Hair follicle dermal papilla cell (primary cell): ENCODE measurements at places on chromosomes 5 and 9. TPM values are rescaled to one million over a fixed set of nuclear protein-coding genes. Genes with fewer than 3 reads are reported as not detected.

CEL gene
- under 0.01 TPM in 1 of 2 replicates, not detected in the other for total RNA-seq

SNCAIP gene
- total RNA-seq = 0.61 and 0.65 TPM in 2 replicates

NR5A1 gene
- total RNA-seq = not detected in 2 replicates

FIBCD1 gene
- 1.3 and 5.6 TPM in 2 replicates for total RNA-seq

FGFR4 gene
- 0.81 and 1.3 TPM in 2 replicates for total RNA-seq

CDC20B gene
- under 0.01 TPM in 1 of 2 replicates, not detected in the other for total RNA-seq

IFNA21 gene
- not detected in 2 replicates for total RNA-seq

ZFP2 gene
- total RNA-seq = 1.3 TPM in 2 replicates

CCL27 gene
- not detected in 2 replicates for total RNA-seq

ADCY2 gene
- total RNA-seq = under 0.01 and 0.65 TPM in 2 replicates

HARS2 gene
- total RNA-seq = 22.2 and 23.5 TPM in 2 replicates

TSSK1B gene
- total RNA-seq = 0.36 and 0.49 TPM in 2 replicates

ATP10B gene
- not detected in 2 replicates for total RNA-seq

FRMD3 gene
- 2.8 and 2.9 TPM in 2 replicates for total RNA-seq

BRINP1 gene
- 1.9 and 2.9 TPM in 2 replicates for total RNA-seq

PTPRD gene
- 2.2 and 11.0 TPM in 2 replicates for total RNA-seq

RIGI gene
- 15.3 and 22.6 TPM in 2 replicates for total RNA-seq

RASGRF2 gene
- 1.6 and 2.6 TPM in 2 replicates for total RNA-seq

GM2A gene
- 28.2 and 28.3 TPM in 2 replicates for total RNA-seq

FBXL7 gene
- total RNA-seq = 26.4 and 29.2 TPM in 2 replicates

TNC gene
- 766 and 1,310 TPM in 2 replicates for total RNA-seq

RNF224 gene
- total RNA-seq = 0.16 TPM in 1 of 2 replicates, not detected in the other

TAF11L5 gene
- total RNA-seq = not detected in 2 replicates

SLC36A3 gene
- not detected in 2 replicates for total RNA-seq

PDGFRB gene
- total RNA-seq = 497 and 543 TPM in 2 replicates

MZB1 gene
- total RNA-seq = 0.16 TPM in 1 of 2 replicates, not detected in the other

ALDOB gene
- not detected in 2 replicates for total RNA-seq

DTWD2 gene
- total RNA-seq = 9.0 and 9.4 TPM in 2 replicates

MYOT gene
- not detected in 2 replicates for total RNA-seq

C5orf34 gene
- total RNA-seq = 1.2 and 1.8 TPM in 2 replicates

FOXD1 gene
- 24.7 and 26.1 TPM in 2 replicates for total RNA-seq

CDH12 gene
- total RNA-seq = 0.12 and 0.16 TPM in 2 replicates

NTNG2 gene
- total RNA-seq = 3.5 and 4.1 TPM in 2 replicates

ASS1 gene
- total RNA-seq = 717 and 1,005 TPM in 2 replicates
